ENCODE measurements at places on chromosomes 5 and 9.
A peak's percentile ranks its signal among the peaks of the same experiment; 100 is the strongest.

- DNase-seq = no peak
These were observed 325.0 kb downstream of the ARRDC3 start for GRCh38 chr5:91058155-91058554.

DNA sequence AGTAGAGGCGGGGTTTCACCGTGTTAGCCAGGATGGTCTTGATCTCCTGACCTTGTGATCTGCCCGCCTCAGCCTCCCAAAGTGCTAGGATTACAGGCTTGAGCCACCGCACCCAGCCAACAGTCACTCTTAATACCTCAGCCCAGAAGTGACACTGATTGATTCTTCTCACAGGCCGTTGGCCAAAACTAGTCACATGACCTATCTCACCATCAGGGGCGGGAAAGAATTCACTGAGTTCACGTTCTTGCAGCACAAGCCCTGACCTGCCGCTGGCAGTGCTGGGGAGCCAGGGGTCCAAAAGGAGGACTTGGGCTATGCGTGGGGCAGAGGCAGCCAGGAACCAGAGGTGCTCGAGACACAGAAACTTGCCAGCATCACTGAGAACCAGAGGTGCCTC, 55.0 kb upstream of the CPLX2 start:
- peak; percentile 61 for DNase-seq

DNA sequence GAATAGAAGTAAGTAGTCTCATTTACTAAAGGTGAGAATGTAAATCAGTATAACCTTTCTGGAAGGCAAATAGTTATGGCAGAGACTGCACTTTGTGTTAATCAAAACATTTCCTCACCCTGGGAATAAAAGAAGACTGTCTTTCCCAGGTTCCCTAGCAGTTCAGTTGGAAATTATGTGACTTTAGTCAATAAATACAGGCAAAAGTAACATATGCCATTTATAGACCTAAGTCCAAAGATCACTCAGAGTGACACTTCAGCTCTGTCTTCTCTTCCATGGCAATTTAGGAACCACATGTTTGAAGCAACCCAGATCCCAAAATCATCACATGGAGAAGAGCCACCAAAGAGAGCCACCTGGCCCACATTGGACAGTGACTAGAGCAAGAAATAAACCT, 160.7 kb upstream of the SV2C start:
- DNase-seq = no peak

GRCh38 chr9:124308606-124309491, 51.1 kb downstream of the NEK6 start:
- DNase-seq = no peak

DNA sequence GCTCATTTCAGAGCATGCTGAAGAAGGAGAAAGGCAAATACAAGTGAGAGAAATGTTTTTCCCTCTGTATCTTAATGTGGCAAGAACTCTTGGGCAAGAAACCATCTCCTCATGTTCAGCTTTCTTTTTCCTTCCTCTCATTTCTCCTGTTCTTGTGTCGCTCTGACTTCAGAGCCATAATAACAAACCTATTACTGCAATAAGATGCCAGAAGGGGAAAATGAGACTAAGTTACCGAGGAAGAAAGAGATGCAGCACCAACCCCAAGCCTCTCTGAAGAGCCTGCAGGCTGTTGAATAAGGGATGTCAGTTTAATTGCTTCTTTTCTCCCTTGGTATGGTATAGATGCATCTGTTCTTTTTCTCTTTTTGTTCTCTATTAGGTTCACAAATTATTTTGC, 170.1 kb upstream of the GLRA1 start:
- no peak for DNase-seq

DNA sequence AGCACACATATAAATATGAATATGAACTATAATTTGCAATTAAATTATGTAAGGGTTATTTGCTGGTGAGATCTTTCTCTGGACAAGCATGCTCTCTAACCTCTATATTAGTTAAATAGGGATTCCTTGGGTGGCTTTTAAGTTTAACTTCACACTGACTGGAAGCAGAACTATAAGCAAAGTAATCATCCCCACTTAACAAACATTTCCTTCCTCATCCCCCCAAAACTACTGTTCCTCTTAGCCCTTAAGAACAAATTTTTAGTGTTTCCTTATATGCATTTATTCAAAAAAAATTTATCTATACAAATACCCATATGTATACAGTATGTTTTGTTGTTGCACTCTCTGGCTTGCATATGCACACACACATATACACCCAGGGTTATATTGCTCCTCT, 512.1 kb upstream of the MEF2C start:
- DNase-seq = no peak

- DNase-seq = peak; percentile 48
These were observed 44.4 kb upstream of the RASGRF2 start for GRCh38 chr5:80915716-80916115.

DNA sequence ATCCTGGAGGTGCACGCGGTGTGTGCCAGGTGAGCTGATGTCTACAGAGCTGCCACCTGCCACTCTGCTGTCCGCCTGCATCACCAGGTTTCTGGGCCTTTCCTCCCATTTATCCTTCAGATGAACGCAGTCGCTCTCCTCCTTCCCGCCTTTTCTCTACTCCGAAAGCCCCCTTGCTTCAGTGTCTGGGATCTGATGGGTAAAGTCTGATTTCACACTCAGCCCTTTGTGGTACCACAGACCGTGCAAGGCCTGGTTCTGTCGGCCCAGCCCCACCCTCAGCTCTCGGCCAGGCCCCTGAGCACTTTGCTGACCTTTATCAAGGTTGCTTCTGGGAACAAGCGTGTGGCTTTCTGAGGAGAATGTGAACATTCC, 32.5 kb downstream of the GLT6D1 start:
- no peak for DNase-seq

- DNase-seq = no peak
These were observed 98.1 kb downstream of the KDM4C start for GRCh38 chr9:6855860-6856259.

GRCh38 chr5:126248611-126249010, 174.6 kb upstream of the GRAMD2B start:
- DNase-seq = no peak

GRCh38 chr9:105693435-105694189, 729 bp upstream of the TMEM38B start:
- peak; percentile 9 for DNase-seq

DNA sequence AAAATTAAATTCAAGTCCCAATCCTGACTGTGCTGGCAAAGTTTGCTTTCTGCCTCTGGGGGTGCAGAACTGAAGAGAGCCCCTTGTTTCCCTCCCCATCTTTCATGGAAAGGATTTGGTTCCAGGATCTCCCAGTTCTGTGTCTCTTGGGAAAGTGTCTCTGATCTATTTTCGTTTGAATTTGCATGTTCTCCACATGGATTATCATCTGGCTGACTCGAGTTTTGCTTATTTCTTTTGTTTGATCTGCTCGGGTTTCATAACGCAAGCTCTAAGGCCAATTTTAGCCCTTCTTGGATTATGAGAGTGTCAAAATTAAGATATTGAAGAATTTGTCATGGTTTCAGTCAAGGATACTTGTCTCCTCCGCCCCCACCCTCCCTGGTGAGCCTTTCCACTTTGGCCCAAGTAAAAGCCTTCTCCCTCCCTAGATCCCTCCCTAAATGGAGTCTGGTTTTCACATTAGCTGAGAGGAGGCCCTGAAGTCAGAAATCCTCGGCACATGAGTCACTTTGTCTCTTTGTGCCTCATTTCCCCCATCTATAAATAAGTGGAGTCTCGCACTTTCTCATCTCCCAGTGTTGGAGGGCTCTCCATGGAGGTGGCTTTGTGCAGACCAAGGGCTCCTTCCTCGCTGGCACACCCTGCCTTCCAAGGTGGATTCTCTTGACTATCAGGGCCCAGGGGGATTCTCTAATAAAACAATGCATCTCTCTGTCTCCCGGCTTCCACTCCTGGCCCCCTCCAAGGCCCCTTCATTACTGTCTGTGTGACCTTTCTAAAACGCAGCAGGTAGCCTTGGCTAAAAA, 17.3 kb downstream of the ADRB2 start:
- DNase-seq = no peak

- DNase-seq = no peak
These were observed 150.8 kb upstream of the SLC44A1 start for GRCh38 chr9:105093685-105094084.

DNA sequence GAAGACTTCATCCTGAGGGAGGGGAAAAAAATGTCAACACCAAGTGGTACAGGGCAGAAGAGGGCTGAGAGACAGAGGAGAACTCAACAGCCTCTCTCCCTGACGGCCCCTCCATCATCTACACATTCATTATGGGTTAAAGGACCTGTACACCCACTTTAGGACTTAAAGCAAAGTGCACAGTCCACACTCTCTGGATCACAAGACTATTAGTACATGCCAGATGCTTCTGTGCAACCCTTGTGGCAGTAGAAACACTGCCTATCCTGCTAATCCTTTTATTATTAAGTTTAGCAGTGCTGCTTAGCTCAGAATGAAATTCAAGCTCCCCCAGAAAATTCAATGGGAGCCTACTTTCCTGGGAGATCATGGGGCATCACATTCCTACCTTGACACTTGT, 1.9 kb downstream of the FRMD3 start:
- no peak for DNase-seq

DNA sequence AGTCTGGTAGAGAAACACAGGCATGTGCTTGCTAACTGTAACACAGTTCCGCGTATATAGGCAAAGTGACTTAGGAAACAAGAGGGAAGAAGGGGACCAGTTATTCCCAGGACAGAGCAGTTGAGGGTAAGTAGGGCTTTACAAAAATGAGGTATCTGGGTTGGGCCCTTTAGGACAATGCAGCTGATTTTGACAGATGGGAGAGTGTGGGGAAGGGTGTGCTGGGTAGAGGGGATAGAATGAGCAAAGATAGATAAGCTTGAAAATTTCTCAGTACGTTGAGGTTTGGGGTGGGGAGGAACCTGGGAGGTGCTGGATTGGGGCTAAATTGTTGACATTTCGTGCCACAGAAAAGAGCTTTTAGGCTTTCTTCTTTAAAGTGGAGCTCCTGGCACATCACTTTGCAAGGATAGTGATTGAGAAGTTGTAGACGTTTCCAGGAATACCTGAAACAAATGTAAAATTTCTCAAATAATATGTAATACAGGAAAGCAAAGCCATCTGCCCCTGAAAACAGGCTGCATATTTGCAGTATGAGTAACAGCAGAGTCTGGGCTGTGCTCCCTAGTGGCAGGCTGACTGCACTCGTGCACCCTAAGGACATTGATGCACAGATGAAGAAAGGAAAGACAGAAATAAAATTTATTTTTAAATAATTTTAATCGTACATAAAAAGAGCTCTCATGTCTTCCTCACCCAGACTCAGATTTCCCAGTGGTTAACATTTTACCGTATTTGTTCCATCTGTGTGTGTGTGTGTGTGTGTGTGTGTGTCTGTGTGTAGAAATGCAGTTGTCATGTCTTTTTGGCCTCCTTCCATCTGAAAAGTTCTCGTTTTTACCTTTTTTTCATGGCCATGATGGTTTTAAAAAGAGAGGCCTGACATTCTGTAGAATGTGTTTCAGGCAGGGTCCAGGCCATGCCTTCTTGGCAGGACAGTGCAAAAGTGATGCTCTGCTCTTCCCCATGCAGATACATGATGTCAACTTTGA, 144.9 kb upstream of the DMRT1 start:
- no peak for DNase-seq

- peak; percentile 94 for DNase-seq
These were observed 24.8 kb downstream of the TGFBI start for GRCh38 chr5:136053336-136054141.

- DNase-seq = peak; percentile 58
These were observed 93.7 kb downstream of the PDE4D start for GRCh38 chr5:59799668-59800346.

DNA sequence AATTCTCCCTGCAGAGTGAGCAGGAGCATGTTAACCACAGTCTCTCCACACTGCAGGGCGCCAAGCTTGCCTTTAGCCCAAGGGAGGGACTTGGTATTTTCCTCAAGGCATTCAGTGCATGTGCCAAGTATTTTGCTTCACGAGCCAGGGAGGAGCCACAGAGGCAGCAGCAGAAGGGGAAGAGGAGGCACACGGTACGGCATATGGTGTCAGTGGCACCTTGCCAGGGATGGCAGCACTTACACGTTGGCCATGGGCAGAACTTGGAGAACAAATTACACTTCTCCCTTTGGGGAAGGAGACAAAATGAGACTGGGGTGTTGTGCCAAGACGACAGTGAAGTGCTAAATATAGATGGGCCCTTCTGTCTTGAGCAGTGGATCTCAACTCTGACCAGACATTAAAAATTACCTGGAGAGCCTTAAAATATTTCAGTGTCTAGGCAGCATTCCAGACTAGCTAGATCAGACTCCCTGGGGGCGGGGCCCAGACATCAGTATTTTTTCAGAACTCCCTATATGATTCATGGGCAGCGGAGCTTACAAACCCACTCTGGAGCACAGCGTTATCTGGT, 155.8 kb downstream of the DRD1 start:
- DNase-seq = peak; percentile 96

DNA sequence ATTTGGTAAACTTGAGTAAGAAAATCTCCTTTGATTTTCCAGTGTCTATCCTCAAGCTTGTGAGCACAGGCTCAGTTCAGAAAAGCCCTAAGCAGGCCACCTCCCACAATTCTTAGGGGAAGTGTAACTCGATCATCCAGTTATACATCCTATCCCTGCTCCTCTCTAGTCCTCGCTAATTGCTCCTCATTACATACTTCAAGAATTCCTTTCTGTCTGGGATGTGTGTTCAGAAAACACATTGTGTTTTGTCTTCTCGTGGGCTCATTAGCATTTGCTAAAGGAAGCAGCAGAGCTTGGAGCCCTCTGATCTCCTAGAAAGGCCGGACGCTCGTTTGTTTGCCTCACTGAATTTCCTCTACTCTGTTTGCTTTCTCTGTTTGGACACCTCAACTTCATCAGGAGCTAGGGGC, 268.2 kb upstream of the RFX3 start:
- DNase-seq = peak; percentile 23

DNA sequence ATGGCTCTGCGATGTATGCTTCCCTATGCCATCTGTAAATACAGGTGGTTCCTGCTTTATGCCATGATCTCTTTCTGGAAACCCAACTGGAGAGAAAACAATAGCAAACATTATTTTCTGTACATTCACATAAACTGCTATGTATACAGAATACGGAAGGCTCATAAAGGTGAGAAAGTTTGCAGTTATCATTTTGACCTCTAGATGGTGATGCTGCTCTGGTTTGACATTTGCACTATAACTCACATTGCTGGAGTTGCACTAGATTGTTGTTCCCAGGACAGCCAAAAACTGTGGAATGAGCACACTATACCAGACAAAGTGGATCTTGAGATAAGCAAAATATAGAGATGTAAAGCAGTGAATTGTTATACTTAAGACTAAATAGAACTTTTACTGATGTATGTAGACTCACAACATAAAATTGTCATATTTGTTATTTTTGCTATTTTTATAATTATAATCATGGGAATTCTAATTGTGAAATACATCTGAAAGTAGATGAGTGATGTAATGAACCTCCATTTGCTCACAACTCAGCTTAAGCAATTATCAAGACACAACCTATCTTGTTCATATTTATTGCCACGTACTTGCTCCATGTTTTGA, 246.5 kb downstream of the PTPRD start:
- DNase-seq = peak; percentile 2

All from foreskin keratinocyte (primary cell).